ENCODE measurements at places on chromosomes 11 and 22.

DNA sequence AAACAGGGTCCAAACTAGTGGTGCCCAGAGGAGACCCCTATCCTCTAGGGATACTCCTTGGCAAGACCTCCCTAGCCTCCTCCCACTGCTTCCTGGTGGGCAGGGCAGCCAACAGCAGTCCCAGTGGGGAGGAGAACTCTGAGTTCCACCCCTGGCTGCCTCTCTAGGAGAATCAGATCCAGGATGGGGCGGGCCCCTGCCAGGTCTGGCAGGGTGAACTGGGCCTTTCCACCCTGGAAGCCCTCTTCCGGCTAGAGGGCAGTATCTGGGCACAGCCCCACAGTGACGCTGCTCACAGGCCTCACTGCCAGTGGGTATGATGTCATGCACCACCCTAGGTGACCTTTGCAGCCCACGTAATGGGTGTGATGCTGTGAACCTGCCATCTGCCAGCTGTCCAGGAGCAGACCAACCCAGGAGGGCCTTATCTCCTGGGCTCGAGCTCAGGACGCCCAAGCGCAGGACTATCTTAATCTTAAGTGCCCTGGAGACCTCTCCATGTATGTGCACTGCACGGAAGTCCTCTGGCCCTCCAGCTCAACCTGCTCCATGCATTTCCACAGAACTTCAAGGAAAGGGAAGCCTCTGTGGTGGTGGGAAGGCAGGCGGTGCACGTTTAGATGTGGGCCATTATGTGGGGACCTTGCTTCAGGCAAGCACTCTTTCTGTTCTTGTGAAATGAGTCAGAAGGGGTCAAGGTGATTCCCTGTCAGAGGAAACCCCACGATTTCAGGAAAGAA, 31.8 kb upstream of the FCHSD2 start:
- no peak for DNase-seq

- no peak for DNase-seq
These were observed 727.6 kb downstream of the METTL15 start for GRCh38 chr11:28835790-28836189.

DNA sequence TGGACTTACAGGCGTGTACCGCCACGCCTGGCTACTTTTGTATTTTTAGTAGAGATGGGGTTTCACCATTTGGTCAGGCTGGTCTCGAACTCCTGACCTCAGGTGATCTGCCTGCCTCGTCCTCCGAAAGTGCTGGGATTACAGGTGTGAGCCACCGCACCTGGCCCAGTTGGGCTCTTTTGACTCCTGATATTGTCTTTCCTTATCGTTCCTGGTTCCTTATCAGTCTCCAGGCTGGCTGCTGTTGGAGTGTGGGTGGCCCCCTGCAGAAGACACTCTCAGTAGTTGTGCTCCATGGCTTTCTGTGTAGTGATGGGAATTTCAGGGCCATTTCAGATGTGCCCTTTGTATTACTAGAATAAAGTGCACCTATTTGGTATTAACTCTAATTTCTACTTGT, 55.3 kb downstream of the C22orf31 start:
- DNase-seq, result no peak

DNA sequence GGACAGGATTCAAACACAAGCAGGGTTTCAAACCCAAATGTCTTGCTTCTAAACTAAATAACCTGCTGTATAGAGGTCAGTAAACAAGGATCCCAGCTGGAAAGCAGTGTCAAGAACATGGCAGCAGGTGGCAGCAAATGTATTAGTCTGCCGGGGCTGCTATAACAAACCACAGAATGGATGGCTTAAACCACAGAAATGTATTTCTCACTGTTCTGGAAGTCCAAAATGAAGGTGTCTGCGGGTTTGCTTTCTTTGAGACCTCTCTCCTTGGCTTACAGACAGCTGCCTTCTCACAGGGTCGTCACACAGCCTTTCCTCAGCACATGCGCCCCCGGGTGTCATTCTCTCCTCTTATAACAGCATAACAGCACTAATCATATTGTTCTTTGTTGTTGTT, 65.1 kb upstream of the LRRC55 start:
- no peak for DNase-seq

DNA sequence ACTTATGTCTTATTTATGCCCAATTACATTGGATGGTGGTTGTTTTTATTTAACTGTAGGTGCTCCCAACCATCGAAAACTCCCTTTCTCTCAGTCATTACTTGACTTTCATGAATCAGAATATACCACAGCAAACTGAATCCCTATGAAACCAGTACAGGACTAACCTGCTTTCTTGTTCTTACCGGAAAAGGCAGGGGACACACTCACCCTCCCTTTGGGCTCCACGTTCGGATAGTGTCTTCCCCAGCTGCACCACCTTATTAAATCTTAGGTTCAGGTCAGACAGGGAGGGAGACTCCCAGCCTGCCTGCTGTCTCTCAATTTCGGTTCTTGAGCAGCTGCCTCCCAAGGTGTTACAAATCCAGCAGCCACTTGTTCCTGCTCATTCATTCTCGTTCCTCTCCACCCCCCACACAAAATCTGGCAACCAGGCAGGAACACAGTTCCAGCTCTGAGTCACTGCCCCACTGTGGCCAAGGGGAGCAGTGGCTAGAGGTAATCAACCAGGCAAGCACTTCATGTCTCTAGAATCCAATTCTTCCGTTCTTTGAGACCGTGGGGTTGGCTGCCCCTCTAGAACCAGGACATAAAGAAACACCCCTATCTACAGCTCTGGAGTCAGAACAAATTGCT, 133.0 kb downstream of the PLEKHA7 start:
- no peak for DNase-seq

GRCh38 chr22:45069925-45070324, 60.1 kb upstream of the PHF21B start:
- peak; percentile 11 for DNase-seq

DNA sequence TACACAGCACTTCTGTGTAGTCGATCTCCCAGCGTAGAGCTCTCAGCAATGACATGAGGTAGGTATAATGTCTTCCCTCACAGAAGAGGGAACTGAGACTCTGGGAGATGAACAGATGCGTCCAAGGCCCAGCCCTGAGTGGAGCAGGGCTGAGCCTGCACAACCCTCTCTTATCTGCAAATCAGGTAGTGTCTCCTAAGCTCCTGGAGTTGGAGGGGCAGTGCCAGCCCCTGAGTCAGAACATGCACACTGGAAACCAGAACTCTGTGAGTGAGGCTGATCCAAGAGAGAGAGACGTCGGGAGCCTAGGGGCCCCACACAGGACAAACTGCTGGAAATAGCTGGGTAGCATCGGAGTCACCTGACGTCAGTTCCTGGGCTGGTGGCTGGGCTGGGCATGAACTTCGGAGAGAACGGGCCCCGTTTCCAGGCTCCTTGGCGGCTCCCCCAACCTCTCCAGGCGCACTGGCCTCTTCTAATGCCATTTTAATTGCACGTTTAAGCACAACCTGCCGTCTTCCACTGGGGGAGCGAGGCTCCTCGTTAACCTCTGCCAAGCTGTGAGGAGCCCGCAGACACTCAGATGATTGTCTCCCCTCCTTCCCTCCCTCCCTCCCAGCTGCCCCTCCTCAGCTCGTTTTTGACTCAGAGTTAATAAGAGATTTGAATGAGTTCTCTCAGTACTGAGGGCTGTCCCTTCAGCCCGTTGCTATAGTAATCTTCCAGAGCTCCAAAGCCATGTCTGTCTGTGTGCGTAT, 191.2 kb upstream of the TBCEL start:
- no peak for DNase-seq

DNA sequence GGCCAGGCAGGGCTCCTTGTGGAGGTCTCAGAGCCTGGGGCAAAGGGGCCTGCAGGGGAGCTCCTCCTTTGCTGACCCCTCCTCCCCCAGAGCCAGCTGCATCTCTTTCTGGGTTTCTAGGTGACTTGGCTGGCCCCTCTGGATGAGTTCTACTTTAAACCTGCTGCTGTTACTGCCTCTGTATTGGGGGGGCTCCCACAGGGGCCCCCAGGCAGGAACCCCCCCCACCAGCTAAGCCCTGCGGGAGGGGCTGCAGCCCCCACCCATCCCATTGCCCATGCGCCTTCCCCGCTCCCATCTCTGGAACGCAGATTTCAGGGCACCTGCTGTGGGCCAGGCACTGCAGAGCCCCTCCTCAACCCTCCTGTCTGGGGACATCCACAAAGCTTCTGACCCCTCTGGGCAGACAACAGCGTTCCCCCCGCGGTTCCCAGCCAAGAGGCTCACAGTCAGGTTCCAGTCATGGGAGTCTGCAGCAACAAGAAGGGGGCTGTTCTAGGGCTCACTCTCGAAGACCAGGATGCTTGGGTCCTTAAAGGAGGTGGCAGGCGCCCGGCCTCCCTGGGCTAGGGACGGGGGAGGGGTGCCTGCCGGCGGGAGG, 815 bp upstream of the PLCB3 start:
- no peak for DNase-seq
